DMS153 (cell line): ENCODE measurements at places on chromosomes 11 and 22.

DNA sequence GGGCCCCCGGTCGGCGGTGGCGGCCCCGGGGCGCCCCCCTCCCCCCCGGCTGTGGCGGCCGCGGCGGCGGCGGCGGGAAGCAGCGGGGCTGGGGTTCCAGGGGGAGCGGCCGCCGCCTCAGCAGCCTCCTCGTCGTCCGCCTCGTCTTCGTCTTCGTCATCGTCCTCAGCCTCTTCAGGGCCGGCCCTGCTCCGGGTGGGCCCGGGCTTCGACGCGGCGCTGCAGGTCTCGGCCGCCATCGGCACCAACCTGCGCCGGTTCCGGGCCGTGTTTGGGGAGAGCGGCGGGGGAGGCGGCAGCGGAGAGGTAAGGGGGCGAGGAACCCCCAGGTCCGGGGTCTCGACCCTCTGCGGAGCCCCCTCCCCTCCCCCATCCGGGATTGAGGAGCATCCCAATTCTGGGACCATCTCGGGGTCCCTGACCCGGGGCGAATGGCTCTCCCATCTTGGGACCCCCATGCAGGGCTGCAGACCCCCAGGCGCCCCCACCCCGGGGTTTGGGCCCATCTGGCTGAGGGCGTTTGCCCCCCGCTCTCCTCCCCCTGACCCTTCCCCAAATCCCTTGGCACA is 431 bp downstream of the KMT2A start:
- no peak for DNase-seq

DNA sequence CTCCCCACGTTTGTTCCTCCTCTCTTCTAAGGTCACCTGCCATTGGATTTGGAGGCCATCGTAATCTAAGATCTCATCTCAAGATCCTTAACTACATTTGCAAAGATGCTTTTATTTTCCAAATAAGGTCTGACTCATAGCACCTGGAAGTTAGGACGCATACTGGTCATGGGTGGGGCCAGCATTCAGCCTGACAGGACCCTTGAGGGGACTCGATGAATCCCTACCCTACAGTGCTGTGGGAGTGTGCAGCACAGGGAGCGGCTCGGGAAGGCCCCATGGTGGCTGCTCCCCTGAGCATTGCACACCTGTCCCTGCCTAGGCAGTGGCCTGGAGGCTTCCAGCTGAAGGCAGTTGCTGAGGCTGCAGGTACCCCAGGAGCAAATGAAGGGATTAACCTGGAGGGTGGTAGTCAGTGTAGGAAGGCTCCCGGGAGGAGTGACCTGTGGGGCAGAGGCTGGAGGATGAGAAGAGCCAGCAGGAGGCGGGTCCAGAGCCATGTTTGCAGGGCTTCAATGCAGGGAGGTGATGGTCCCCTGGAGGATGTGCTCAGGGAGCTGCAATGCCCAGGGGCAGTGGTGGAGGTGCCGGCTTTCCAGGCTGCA is 362.2 kb downstream of the CTTN start:
- DNase-seq: no peak

DNA sequence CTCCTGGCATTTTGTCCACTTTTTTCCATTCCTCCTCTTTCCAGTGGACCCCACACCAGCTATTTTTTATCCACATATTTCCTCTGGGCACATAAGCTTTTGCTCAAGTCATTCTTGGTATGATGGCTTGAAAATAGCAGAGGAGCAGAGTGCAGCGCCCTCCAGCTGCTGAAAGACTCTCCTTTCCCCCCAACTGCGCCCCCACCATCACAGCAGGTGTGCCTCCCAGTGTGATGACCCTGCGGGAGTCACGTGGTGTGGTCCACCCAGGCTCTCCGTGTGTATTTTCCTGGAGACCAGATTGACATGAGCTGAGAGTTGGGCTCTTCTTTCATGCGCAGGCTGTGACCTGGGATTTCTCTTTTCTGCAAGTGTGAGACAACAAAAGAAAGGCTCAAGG is 1241.6 kb downstream of the TBC1D22A start:
- no peak for DNase-seq

DNA sequence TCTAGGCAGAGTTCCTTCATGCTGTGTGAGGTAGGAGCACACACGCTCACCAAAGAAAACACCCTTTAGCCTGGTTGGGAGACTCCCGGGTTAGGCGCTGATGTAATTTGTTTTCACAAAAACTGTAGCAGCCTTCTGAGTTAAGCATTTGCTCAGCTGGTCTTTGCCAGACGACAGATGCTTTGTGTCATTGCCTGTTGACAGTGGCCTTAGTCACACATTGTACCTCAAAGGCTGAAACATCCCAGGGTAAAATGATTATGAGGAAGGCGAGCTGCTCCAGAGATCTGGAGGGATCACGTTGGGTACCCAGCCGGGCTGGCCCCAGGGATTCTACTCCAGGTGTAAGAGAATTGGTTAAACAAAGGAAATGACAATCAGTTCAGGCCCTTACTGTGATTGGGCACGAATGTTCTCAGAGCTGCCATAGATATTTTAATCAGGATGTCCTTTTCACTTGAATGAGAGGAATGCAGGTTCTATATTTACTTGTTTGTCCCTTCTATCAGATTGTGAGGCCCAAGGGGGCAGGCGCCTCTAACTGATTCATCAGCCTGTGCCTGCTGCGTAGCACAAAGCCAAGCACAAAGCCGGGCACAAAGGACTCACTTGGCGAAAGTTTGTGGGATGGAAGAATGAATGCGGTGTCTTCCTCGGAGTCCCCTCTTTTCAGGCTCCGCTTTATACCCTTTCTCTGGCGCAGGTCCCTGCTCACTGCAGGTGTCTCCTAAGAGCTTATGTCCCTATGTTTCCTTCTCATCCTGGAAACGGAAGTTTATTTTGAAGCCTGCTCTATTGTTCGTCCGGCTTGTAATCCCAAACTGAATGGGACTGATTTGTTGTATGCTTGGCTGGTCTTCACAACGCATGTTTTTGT is 47.1 kb downstream of the ADM start:
- DNase-seq: peak; percentile 95

- no peak for DNase-seq
These were observed 3.8 kb downstream of the RIC8A start for GRCh38 chr11:211295-211694.

- DNase-seq: no peak
These were observed 63.3 kb downstream of the DGCR2 start for GRCh38 chr22:19058713-19059451.
